ENCODE measurements at places on chromosomes 3 and 15. TPM values are rescaled to one million over a fixed set of nuclear protein-coding genes. Genes with fewer than 3 reads are reported as not detected.

Gene ANKRD34C
- not detected for total RNA-seq

Gene VWA5B2
- 0.44 TPM for total RNA-seq

Gene PIERCE2
- 4.8 TPM for total RNA-seq

Gene GOLGA6A
- total RNA-seq, result 0.08 TPM

Gene TFG
- total RNA-seq, result 154 TPM

Gene MESP1
- total RNA-seq, result 6.8 TPM

Data from A549 treated with RU486 at 1 μM for 4 hours (cell line).